Stimulated activated CD4-positive, alpha-beta T cell treated with anti-CD3 and anti-CD28 coated beads, TNF-alpha, amount 100 ng/mL, for 1 hour (primary cell): ENCODE measurements at places on chromosomes 7 and 10.

- peak; percentile 11 for DNase-seq
Measured at GRCh38 chr10:8088504-8088903, 34.0 kb downstream of the GATA3 start.

DNA sequence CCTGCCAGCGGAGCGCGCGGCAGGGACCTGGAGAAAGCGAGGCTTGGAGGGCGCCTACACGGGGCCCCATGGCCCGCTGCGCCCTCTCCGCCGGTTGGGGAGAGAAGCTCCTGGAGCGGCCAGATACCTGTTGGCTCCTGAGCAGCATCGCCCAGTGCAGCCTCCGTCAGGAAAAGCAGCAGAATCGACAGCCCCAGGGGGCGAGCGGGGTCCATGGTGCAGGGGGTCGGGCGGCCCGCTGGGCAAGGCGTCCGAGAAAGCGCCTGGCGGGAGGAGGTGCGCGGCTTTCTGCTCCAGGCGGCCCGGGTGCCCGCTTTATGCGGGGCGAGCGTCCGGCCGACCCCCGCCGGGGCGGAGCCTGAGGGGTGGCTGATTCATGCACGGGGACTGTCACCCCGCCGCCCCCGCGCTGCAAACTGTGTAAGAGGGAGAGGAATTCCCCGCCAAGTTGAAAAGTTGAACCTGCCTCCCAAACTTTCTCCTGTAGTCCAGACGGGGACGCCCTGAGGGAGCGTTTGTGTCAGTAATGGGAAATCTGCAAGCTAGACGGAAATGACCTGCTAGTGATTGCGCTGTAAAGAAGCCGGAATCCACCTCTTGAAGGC is at the start of gene TFPI2:
Gene TFPI2 (minus strand): TSS at position 290 of the 605 bp plus-strand sequence. CDS start 75 bp downstream, at position 215.
- DNase-seq = no peak

DNA sequence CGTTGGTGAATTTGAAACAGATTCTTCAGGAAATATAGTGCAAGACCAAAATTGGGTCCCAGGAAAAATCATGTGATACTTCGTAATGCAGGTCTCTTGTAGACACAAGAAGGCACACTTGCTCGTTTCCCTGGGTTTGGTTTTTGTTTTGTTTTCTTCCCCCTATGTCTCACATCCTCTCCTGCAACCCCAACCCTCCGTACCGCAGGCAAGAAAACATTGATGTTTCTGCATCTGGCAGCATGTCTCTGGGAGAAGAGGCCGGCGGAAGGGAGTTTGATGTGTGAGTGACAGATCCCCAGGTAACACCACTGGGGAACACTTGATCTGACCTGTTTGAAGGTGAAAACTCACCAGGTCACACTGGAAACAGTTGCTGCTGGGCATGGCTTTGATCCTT is 718.5 kb downstream of the AUTS2 start:
- DNase-seq = peak; percentile 2

- no peak for DNase-seq
Measured at GRCh38 chr10:10489805-10490571, 527.7 kb upstream of the CELF2 start.

DNA sequence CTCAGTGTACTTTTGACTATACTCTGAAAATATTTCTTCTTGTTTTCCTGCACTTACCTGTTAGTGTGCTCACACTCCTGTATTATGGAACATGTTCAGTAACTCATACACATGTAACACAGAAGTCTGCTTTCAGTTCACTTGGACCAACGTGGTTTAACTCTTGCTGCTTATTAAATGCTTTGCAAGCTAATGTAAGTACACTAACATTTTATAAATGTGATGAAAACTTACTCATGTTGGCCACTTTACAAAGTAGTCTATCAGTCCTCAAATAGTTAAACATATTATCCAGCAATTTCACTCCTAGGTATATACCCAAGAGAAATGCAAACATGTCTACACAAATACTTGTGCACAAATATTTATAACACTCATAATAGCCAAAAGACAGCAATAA is 98.4 kb downstream of the UBE2H start:
- DNase-seq = no peak

DNA sequence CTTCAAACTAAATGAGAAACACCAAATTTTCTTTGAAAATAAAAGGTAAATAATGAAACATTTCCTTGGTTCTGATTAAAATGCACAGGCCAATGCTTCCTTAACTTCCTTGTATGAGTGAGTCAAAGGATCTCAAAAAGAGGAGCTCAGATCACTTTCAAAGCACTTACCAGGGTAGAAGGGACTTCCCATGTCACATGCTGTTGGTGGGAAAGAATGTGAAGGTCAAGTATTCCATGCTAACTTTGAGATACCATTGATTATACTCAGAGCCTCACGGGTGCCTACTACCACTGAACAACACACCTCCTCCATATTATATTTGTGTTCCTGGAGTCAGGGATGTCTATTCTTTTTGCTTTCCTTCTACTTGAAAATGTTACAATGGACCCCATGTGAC is 233.5 kb upstream of the KIAA1217 start:
- no peak for DNase-seq

DNA sequence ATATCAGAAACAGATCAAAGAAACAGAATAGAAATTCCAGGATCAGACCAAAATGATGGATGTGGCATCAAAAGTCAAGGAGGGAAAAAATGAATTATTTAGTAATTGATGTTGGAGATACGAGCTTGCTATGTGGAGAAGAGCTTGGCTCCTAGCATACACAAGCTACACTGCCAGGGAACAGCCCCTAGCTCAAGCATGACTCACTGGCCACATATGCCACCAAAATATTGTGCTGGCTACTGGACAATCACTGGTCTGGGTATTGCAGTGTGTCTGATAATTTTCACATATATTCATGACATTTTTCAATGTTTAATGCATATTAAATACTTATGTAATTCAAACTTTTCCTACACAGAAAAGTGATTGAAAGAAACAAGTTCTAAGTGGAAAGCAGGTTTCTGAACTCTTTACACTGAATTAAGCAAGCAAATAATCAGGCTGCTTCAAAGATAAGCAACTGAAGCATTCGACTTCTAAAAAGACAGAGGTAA is 59.3 kb downstream of the OAT start:
- no peak for DNase-seq

GRCh38 chr7:46360811-46361210 is 439.7 kb upstream of the IGFBP3 start:
- DNase-seq = no peak

DNA sequence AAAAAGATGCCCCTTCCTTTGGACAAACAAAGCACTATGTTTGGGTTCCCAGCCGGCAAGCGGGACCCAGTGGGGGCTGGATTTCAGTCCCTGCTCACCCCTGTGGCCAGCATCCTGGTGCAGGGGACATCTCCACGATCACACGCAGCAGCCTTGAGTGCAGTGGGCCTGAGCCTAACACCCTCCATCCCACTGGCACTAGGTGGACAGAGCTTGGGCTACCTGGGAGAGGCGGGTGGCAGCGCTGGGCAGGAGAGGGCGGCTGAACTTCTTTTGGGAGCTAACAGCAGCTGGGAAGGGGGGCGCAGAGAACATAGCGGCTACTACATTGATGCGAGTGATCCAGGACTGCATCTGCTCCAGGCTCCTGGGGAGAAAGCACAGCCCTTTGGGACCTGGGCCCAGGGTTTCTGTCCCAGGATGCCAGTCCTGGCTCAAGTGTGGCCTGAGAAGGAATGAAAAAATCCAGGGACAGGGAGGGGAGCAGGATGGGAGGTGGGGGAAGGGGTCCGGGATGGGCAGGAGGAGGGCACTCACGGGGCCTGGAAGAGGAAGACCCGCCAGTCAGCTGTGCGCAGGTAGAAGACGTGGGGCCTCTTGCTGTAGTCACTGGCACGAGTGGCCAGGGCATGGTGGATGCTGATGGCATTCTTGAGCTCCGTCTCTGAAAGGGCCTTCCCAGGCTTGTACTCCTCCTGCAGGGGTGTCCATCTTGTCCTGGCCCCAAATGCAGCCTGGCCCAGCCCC is 9.0 kb downstream of the NFKB2 start:
- DNase-seq = no peak

DNA sequence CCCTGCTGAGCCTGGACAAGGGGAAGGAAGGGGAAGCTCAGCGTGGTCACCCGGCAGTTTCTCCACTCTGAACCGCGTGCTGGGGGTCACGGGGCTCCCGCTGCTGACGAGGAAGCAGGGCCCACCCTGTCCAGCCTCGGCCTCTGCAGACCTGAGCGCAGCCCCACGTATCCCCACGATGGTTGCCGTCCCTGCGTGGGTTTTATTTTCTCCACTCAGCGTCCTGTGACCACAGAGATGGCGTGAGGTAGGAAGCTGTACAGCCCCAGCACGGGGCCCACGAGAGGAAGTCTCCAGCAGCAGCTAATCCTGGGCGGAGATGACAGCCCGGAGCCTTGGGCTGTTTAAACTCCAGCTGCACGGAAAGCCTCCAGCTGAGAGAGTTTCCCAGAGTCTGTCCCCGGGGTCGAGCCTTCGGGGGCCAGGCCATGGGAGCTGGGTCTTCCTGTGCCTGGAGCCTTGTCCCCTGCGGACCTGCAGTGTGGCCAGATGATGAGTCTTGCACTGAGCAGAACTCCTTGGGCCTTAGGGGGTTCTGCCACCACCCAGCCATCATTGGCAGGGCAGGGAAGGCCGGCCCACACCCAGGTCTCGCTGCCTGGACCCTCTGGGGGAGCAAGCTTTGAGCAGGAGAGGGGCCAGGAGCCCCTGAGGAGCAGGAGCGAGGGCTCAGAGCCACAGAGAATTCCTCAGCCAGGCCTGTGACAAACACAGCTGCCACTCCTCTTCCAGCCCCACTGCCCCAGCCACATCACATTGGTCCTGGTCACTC is 72.8 kb upstream of the FAM20C start:
- no peak for DNase-seq

- DNase-seq = no peak
Measured at GRCh38 chr10:27285093-27285492, 44.5 kb upstream of the ACBD5 start.

- no peak for DNase-seq
Measured at GRCh38 chr7:120554960-120555571, 282.1 kb downstream of the KCND2 start.

DNA sequence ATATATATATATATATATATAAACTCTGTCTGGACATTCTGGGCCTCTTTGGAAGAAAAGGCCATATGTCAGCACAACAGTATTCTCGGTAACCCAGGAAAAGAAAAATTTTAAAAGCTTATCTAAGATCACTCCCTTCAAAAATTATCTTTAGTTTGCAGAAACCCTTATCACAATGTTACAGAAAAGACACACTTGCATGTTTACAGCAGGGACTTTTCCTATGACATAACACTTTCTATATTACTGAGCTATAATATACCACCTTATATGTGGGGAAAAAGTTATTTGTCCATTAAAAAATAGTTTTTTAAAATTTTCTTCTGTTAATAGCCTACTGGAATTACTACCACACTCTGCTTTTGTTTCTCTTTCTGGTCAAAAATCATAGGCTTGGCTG is 25.4 kb downstream of the ANKRD61 start:
- DNase-seq = no peak

DNA sequence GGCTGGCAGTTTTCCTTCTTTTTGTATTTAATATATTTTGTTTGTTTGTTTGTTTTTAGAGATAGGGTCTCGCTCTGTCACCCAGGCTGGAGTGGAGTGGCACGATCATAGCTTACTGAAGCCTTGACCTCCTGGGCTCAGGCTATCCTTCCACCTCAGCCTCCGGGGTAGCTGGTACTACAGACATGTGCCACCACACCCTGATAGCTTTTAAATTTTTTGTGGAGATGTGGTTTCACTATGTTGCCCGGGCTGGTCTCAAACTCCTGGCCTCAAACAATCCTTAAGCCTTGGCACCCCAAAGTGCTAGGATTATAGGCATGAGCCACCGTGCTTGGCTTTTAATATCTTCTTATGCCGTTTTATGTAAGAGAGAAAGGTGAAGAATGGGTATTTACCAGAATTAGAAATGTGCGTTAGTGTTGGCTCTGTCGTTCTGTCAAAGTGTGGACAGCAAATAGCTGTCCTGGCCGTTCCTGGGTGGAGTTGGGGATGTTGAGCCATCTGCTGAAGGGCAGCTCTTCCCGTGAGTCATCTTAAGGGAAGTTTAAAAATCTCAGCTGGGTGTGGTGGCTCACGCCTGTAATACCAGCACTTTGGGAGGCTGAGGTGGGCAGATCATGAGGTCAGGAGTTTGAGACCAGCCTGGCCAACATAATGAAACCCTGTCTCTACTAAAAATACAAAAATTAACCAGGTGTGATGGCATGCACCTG is 14.8 kb downstream of the OGDH start:
- no peak for DNase-seq

DNA sequence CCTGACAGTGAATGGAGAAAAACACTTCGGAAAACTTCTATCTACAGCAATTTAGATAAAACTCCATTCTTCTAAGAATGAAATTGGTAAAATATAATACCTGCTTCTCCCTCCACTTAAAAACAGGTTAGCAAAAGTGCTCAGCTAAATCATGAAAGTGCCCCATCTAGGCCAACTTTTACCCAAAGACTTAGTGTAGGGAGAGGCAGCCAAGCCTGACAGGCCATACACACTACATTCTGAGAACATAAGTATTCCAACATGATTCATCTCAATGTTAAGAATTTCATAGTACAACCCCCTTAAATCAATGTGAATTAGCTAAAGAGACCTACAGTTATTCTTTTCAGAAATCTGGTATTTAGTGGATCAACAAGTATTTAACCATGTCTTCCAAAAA is 7.2 kb downstream of the FAM3C start:
- DNase-seq = no peak

DNA sequence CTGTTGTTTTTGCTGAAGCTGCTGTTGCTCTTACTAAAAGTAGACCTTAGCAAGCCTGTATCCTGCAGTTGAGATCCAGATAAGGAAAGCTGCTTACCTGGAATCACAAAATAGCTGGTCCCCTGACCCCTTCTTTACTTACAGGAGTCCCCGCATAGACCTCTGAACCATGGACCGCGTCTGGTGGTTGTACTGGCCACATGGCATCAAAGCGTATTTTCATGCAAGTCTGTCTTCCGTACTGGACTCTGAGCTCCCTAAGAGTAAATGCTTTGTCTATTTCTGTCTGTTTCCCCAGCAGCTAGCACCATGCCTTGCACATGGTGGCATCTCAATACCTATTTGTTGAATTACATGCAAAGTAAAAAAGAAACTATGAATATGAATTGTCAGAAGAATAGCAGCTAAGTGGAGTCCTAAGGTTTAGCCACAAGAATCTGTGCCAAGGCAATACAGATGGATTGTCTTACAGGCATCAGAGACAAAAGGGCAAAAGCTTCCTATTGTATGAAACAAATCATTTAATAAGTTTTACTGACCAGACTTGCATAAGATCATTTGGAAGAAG is 159.2 kb downstream of the PAXIP1 start:
- DNase-seq = no peak

DNA sequence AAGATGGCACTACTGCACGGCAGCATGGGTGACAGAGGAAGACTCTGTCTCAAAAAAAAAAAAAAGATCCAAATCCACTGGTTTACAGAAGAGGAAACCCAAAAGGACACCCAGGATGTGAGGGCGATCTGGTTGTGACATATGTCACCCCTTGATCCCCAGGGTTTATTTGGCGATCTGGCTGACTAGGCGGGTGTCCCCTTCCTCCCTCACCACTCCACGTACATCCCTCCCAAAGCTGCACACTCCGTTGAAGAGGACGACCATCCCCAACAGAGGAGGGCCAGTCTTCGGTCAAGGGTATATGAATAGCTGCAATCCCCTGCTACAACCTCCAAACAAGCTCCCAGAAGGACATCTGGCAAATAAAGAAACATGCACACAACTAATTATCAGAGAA is 111.6 kb downstream of the HTR5A start:
- no peak for DNase-seq
